ENCODE measurements at places on chromosomes 1 and 21.

DNA sequence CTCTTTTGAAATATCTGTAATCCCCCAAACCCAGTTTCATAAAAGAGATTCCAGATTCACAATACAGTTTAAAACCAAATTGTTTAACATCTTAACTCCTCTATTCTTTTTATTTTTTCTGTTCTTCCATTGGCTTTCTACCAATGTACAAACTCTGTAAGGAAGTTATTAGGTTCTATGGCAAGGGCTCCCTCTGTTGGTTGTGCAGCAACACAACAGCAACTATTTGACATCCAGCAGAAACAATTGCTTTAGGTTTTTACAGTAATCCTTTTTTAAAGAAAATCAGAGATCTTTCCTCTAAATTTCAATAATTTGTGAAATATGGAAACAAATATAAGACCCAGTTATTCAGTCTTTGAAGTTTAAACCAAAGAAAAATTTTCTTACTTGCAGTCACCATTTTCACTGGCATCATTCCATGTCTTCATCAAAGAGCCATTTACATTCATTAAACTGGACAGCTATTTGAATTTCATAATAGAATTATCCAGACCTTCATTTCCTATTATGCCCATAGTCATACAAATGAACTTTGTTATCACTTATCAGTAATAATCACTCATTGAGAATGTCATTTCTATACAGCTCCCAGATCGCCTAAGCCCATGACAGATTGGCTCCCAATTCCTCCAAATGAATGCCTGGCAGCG lies 46.5 kb upstream of the RNF11 start:
- DNase-seq, result no peak

DNA sequence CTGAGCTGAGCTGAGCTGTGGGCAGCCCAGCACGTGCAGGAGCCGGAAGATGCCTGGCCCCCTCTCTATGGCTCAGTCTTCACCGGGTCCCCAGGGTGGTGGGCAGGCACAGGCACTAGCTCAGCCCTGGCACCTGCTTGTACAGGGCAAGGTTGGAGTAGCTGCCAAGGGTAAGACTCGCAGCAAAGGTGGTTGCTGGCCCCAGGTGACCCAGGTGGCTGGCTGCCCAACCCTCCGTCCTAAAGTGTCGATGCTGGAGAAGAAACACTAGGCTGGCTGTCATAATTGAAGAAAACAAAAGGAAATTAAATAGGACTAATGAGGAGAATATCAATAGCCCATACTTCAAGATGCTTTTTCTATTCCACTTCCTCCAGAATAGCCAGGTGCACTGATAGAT lies 77.1 kb upstream of the ACTL8 start:
- no peak for DNase-seq

- DNase-seq, result no peak
Observed at GRCh38 chr1:66438062-66438461, 95.9 kb upstream of the SGIP1 start.

DNA sequence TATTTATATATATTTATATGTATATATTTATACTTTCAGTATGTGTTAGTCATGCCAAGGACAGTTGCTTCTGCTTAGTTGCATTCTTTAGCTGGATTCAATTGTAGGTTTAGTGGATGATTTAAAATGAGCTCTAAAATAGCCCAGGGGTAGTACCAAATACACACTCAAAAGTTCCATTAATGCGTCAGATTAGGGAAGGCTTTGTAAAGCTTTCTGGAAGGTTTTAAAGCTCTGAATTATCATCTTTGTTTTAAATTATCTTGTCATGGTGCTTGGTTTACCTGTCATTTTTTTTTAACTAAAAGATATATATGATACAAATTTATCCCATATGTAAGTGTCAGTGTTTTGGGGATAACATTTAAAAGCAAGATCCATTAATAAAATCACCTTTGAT lies 242.7 kb upstream of the ADAMTS5 start:
- no peak for DNase-seq

DNA sequence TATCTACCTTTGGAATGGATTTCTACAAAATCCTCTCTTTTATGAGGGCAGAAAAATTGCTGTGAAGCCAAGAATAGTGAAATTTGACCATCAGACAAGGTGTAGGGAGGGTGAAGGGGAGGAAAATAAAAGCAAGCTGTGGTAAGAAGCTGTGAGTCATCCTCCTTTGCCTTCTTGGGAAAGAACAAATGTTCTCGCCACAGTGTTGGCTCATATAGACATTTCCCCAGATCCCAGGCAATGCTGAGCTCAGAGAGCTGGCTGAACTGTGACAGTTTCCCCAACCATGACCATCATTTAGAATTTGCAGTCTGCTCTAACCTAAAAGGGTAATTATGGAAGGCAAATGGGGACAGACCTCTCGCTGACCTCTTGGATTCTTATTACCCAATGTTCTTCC lies 235.4 kb downstream of the PBX1 start:
- no peak for DNase-seq

DNA sequence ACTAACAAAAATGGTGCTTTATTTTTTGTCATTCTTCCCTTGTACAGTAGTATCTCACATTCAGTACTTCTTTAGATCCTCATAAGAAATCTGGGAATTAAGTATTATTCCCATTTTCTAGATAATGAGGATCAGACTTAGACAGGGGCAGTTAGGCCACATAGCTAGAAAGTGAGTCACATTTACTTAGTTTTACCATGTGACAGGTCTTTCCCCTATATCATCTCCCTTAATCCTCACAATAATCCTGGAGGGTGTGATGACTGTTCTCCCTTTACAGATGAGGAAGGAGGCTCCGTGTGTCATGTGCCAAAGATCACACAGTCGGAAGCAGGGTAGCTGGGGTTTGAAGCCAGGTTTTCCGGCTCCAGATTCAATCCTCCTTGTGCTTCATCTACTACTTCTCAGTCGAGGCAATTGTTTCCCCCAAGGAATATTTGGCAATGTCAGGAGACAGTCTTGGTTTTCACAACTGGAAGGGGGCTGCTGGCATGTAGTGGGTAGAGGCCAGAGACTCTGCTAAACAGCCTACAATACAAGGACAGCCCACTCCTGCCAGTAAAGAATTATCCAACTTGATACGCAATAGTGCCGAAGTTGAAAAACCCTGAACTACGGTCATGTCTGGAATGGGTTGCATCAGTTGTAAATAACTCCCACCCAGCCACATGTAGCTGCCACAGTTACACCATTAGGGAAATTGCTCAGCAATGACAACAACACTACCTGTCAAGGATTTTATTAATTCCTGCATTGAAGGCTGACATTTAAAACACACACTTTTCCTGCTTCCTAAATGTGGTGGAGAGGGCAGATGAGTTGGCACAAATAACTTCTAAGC lies 54.5 kb downstream of the C8B start:
- DNase-seq, result no peak

- DNase-seq, result no peak
Observed at GRCh38 chr1:245173446-245174211, 18.8 kb downstream of the KIF26B start.

DNA sequence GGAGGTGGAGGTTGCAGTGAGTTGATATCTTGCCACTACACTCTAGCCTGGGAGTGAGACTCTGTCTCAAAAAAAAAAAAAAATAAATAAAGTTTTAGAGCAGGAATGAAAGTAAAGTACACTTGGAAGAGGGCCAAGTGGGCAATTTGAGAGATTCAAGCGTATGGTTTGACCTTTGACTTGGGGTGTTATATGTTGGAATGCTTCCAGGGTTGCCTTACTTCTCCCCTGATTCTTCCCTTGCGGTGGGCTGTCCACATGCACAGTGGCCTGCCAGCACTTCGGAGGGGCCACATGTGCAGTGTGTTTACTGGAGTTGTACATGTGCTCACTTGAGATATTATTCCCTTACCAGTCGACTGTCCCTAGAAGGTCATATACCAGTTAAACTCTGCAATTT lies 295.5 kb upstream of the PROX1 start:
- DNase-seq, result no peak

- DNase-seq, result no peak
Observed at GRCh38 chr1:3365523-3366125, 88.8 kb upstream of the ARHGEF16 start.

- peak; percentile 80 for DNase-seq
Observed at GRCh38 chr1:39105841-39106765, 80.0 kb downstream of the NDUFS5 start.

DNA sequence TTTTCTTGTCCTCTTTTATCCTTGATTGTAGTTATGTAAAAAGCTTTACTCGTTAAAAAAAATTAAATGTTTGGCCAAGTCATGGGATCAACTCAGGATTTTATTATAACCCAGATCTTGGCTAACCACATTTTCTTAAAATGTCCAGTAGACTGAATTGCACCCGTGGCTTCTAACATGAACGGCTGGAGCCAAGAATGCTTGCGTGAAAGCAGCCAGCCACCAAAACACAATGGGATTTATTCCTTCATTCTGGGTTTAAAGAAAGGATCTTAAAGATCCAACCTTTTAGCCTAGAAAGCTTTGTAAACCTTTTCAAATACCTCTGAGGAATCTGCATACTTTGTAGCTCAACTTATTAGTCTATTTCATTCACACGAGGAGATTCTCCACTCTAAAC lies 404.4 kb downstream of the USP25 start:
- no peak for DNase-seq

GRCh38 chr1:148309940-148310500 lies 157.9 kb upstream of the NBPF11 start:
- peak; percentile 90 for DNase-seq

GRCh38 chr1:226268421-226269124 lies 40.4 kb downstream of the LIN9 start:
- no peak for DNase-seq

DNA sequence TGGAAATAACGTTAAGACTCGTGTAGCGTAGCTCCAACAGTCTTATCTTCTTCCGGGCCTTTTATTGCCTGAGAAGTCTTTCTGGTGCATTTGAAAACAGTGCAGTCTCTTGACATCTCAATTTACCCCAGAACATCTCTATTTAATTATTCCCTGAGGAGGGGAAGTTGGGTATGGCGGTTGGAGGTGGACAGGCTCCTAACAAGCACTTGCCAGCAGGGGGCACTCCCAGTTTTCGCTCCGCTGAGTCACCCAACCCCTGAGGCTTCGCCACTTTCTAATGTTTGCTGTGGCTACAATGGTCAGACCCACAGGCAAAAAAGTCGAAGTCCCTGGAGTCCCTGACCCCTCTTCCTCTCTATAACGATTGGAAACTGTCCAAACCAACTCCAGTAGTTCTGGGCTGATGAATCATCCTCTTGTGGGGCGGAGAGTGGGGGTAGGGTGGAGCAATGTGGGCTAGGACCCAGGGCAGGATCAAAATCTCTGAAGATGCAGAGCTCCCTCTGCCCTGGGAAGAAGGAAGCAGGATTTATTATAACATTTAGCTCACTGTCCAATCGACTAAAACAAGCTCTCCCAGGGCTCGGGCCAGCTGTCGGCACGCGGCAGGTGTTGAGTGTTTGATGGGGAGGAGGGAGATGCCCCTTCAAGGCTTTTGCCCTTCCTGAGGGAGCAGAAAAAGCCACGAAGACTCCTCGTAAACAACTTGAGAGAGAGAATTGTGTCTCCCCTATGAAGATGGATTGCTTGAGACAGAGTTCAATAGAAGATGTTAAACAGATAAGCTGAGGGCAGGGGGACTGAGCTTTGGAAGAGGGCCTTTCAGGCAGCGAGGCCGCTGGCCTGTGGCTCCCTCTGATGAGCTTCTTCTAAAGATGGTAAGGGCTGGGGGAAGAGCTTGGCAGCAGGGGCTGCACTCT lies 85.7 kb downstream of the BRINP2 start:
- peak; percentile 82 for DNase-seq

DNA sequence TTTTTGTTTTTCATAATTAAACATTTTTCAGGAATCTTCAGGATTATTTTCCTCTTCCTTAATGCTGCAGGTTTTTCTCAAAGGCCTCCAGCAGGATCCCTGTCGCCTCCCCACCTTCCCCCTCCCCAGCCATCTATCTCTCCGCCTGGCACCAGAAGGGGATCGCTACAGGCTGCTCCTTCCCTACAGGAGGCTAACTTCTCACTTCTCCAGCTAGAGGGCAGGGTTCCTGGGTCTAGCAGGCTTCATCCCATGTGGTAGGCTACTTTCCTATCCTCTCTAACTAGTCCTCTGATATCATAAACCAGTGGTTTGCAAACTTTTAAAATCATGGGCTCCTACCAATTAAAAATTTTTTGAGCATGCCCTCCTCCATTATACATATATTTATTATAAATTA lies 104.1 kb downstream of the KCNN3 start:
- peak; percentile 33 for DNase-seq

DNA sequence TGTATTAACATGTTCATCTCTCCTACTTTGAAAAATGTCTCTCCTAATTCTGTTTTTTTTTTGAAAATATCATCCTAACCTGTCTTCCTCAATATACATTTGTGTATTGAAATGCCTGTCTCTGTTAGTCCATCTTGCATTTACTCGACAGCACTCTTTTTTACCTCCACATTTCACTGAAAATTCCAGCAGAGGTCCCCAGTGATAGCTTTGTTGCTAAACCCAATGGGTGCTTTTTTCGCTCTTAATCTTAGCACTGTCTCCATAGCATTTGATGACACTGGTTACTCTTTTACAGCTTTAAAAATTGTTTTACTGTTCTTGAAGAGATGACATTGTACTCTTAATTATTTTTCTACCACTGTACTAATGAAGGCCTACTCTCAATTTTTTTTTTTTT lies 10.8 kb downstream of the OSBPL9 start:
- DNase-seq, result no peak

GRCh38 chr1:177952691-177953090 lies 17.2 kb downstream of the SEC16B start:
- DNase-seq, result no peak

GRCh38 chr1:36070349-36070748 lies 13.5 kb upstream of the TEKT2 start:
- DNase-seq, result no peak

GRCh38 chr1:232566093-232566492 lies 63.8 kb downstream of the SIPA1L2 start:
- no peak for DNase-seq

GRCh38 chr1:55836086-55836485 lies 620.9 kb upstream of the USP24 start:
- no peak for DNase-seq

DNA sequence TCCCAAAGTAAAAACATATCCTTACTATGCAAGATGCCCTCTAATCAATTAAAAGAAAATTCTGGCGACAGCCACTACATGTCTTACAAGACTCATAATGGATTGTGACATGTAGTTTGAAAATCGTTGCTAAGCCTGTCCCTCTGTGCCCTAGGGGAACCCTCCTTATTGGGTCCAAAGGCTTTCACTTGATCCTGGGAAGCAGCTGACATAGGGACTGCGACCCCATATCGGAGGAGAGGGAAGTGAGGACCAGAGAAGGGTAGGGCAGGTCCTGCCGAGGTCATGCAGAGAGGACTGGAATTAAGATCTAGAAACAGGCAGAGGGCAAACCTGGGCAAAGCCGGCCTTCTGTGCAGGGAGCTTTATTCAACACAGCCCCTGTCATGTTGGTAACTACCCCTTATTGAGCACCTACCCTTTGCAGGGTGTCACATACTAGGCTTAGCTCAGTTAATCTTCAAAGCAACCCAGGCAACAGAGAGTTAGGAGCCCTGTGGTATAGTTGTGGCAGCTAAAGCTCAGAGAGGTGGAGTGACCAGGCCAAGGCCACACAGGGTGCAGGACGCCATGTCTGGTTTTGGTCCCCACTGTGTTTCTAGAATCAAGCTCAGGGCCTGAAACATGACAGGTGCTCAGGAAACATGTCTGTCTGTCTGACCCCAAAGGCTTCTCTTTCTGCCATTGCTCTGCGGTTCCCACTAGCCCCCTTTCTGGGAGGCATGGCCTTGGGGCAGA lies 18.4 kb upstream of the IFNLR1 start:
- DNase-seq, result no peak

GRCh38 chr1:12125422-12126355 lies 41.1 kb upstream of the TNFRSF1B start:
- DNase-seq, result no peak

GRCh38 chr21:45640001-45640887 lies 3.3 kb upstream of the PCBP3 start:
- no peak for DNase-seq

- no peak for DNase-seq
Observed at GRCh38 chr1:19390901-19391595, 78.9 kb downstream of the SLC66A1 start.
